ENCODE measurements at places on chromosomes 16 and 17.

GRCh38 chr16:79301051-79301450, 299.5 kb downstream of the MAF start:
- no peak for DNase-seq

- no peak for DNase-seq
These were observed 38.4 kb downstream of the TNFRSF13B start for GRCh38 chr17:16933317-16934132.

DNA sequence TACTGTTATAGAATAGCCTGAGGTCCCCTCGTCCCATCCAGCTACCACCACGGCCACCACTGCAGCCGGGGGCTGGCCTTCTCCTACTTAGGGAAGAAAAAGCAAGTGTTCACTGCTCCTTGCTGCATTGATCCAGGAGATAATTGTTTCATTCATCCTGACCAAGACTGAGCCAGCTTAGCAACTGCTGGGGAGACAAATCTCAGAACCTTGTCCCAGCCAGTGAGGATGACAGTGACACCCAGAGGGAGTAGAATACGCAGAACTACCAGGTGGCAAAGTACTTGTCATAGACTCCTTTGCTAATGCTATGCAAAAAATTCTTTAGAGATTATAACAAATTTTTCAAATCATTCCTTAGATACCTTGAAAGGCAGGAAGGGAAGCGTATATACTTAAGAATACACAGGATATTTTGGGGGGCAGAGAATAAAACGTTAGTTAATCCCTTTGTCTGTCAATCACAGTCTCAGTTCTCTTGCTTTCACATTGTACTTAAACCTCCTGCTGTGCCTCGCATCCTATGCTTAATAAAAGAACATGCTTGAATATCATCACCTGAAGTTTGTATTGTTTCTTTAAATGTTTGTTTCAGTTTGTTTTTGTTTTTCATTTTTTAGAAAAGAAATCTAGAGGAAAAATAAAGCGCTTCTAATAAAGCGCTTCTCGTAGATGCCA, 388.3 kb downstream of the MAF start:
- no peak for DNase-seq

DNA sequence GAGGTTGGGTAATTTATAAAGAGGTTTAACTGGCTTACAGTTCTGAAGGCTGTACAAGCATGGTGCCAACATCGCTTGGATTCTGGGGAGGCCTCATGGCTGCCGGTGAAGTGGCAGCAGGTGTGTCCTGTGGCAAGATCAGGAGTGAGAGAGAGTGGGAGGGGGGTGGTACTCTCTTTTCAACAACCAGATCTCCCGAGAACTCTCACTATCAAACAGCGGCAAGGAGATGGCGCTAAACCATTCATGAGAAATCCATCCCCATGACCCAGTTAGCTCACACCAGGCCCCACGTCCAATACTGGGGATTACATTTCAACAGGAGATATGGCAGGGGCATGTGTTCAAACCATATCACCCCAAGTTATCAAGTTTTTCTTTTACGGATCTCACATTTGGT, 44.0 kb upstream of the CBX4 start:
- DNase-seq = no peak

DNA sequence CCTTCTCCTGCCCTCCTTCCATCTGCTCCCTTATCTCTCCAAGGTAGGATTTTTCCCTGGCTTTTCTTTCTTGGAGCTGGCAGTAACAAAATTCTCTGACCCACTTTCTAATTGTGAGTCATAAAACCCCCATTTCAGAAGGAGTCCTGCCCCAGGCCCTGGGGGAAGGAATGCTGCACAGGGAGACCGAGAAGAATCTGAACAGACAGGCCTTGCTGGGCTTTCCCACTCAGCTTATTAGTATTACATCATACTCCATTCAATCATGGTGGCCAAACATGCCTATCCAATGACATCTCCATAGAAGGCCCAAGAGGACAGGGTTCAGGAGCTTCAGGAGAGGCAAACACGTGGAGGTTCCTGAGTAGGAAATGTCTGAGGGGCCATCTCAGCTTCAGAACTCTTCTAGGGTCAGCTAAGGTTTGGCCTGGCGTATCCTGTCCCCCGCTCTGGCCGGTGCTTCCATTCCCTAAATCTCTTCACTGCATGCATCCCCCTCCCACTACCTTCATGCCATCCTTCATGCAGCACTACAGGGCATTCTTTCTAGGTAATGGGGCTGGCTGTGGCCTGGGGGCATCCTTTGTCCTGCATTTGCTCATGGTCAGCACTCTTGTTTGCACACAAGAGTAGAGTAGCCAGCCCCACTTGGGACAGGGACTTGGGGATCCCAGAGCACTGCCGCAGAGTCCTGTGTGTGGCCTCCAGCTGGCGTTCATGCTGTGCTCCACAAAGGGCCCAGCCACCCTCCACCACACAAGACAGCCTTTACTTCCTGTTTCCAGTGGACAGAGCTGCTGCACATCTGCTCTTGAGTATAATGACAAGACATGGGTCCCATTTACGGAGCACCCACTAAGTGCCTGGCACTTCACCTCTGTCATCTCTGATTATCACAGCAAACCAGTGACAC, 8.2 kb downstream of the SLC6A2 start:
- DNase-seq = no peak

GRCh38 chr16:5756969-5757368, 659.4 kb upstream of the EEF2KMT start:
- DNase-seq = no peak

DNA sequence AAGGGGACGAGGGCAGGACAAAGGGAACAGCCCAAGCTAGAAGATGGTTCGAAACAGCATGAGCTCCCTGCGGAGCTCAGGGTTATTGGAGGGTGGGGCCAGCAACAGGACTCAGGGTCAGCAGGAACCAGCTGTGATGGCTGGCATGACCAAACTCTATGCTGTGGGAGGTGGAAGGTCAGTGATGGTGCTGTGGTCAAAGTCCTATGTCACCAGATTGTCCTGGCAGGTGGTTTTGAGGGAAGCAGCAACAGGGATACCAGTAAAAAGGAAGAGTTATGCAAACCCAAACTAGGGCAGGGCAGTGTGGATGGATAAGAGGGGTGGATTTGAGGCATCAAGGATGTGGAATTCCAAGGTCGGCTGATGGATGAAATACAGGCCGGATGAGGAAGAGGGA, 32.4 kb downstream of the CACNG4 start:
- no peak for DNase-seq

- no peak for DNase-seq
These were observed 75.5 kb upstream of the CLEC3A start for GRCh38 chr16:77946823-77947222.

DNA sequence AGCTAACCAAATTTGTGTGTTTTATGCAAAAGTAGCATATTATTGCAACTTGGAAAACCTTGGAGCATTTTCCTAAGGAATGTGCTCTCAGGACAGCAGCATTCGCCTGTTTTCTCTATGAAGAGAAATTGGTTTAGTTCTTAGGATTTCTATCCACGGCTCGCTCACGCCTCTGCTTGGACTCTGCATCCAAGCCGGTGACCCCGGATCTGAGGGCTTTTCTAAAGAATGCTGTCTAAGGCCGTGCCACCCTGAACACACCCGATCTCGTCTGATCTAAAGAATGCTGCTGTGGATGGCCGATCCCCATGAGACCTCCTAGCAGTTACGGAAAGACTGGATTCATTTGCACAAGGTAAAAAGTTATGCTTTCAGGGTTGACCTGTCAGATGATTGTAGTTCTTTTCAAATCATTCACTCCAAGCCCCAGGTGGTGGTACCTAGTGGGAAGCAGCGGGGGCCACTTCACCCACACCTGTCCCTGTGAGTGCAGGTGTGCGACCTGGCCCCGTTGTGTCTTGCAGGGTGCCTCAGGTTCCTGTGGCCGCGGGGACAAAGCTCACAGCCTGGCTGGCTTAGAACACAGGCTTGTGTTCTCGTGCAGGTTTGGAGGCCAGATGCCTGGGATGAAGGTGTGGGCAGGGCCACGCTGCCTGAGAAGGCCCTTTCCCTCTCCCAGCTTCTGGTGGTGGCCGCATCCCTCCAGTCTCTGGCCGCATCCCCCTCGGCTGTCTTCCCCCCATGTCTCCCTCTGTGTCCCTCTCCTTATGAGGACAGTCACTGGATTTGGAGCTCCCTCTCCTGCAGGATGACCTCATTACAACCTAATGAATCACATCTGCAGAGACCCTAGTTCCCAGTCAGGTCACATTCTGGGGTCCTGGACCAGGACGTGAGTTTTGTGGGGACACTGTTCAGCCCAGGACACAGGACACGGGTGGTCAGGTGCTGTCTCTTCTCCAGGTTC, 71.1 kb downstream of the BANP start:
- no peak for DNase-seq

- no peak for DNase-seq
These were observed 2.4 kb downstream of the CACNB1 start for GRCh38 chr17:39194985-39195524.

DNA sequence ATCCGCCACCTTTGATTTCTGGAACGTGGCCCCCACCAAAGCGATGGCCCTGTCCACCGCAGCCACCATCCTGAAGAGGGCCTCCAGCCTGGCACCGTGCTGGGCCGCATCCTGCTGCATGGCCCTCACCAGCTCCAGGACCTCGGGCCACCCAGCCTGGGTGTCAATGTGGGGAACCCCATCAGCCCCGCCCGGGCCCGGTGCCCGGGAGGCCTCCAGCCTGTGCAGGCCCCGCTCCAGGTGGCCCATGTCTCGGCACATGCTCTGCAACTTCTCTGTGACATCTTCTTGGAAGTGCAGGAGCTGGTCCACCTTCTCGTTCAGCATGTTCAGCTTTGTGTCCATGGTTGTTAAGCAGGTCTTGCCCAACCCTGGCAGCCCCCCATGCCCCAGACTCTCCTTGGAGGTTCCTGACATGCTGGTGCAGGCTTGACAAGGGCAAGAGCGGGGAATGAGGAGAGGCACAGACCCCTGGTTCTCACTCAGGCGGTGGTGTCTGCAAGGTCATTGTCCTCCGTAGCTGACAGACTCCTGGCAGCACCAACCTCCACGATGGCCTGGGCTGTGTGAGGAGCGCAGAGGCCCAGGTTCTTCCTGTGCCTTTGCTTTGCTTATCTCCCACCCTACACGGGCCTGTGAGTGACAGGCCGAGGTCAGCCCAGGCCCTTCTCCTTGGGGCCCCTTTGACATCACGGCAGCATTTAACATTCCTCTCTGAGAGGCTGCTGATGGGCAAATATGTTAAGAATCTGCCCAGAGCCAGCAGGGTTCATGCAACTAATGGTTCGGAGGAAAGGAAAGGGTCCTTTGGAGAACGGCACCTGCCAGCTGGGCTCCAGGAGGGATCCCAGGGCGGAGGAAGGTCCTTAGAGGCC, at the start of gene MYLK3:
Gene MYLK3 (minus strand): TSS at position 568 of the 875 bp plus-strand sequence. CDS start 151 bp downstream, at position 417.
- DNase-seq = no peak

DNA sequence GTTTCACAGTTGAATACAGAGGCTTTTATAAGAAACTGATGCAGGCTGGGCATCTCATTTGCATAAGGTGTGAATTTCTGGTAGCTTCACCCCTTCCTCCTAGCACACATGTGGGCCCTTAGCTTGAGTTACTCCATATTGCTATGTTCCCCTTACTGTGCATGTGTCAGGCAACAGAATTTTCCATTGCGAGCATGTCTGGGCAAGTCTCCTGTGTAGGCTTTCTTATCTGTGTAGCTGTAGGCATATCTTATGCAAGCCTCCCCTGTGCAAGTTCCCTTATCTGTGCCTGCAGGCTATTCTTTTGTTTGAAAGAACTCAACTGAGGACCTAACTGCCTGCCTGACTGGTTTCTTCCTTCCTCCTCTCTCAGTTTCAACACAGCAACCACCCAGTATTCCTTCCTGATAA, 597.4 kb upstream of the CDH5 start:
- no peak for DNase-seq

DNA sequence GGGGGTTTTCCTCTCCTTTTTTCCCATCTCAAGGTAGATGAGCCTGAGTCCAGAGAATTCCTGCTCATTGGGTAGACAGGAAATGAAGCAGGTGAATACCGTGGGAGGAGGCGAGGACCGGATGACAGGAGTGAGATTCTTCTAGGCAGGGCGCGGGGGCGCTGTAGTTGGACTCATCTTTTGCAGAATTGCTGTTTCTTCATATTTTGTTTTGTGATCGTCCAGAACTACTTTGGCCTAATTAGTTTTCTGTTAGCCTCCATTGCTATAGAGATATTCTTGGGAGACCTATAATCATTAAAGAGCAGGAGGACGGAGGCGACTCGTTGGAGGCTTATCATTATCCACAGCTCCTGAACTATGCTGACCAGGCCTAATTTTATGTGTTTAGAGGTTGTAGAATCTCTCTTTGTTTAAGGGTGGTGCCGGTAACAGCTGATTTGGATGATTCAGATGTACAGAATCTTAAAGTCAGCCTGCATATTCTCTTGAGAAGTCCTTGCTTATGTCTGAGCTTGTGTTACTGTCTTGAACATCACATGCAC, 650 bp downstream of the ATP6V0A1 start:
- no peak for DNase-seq

DNA sequence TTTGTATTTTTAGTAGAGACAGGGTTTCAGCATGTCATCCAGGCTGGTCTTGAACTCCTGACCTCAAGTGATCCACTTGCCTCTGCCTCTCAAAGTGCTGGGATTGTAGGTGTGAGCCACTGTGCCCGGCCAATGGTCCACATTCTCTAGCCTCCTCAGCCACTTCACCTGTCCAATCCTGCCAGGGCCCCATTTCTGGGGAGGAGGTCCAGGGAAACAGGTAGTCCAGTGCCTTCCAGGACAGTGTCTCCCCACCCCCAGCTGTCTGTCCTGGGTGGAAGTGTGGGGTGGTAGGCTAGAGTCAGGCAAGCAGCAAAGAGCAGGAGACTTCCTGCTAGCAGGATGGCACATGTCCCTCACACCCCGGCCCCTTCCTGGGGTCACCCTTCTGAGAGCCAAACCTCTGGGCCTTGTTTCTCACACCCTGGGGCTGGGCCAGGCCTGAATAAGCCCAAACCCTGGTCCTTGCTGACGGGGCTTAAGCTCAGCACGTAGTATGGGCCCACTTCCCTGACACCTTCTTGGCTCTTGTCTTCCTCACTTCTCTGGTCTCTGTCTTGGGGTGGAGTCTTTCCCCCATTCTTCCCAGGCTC, 5.0 kb downstream of the FHOD1 start:
- no peak for DNase-seq

- DNase-seq = no peak
These were observed 28.2 kb downstream of the METRNL start for GRCh38 chr17:83107656-83108048.

DNA sequence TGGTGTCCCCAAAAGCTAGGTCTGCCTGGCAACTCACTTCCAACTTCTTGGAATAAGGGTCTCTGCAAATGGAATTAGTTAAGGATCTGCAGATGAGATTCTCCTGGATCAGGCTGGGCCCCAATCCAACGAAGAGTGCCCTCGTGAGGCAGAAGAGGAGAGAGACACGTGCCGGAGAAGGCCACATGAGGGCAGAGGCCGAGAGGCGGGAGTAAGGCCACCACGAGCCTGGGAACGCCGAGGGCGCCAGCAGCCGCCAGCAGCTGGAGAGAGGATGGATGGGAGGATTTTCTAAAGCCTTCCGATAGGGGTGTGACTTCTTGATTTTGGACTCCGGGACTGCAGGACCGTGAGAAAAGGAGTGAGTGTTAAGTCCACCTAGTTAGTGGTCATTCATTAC, 76.3 kb downstream of the JPH3 start:
- DNase-seq = no peak

- no peak for DNase-seq
These were observed 152.9 kb upstream of the C16orf82 start for GRCh38 chr16:26913851-26914250.

- no peak for DNase-seq
These were observed 18.4 kb upstream of the UBE2I start for GRCh38 chr16:1290860-1291575.

GRCh38 chr16:84995663-84996062, 15.7 kb downstream of the ZDHHC7 start:
- no peak for DNase-seq

- DNase-seq = no peak
These were observed 1.2 kb downstream of the THAP11 start for GRCh38 chr16:67843343-67843765.
